ENCODE measurements at places on chromosomes 13 and 19.

DNA sequence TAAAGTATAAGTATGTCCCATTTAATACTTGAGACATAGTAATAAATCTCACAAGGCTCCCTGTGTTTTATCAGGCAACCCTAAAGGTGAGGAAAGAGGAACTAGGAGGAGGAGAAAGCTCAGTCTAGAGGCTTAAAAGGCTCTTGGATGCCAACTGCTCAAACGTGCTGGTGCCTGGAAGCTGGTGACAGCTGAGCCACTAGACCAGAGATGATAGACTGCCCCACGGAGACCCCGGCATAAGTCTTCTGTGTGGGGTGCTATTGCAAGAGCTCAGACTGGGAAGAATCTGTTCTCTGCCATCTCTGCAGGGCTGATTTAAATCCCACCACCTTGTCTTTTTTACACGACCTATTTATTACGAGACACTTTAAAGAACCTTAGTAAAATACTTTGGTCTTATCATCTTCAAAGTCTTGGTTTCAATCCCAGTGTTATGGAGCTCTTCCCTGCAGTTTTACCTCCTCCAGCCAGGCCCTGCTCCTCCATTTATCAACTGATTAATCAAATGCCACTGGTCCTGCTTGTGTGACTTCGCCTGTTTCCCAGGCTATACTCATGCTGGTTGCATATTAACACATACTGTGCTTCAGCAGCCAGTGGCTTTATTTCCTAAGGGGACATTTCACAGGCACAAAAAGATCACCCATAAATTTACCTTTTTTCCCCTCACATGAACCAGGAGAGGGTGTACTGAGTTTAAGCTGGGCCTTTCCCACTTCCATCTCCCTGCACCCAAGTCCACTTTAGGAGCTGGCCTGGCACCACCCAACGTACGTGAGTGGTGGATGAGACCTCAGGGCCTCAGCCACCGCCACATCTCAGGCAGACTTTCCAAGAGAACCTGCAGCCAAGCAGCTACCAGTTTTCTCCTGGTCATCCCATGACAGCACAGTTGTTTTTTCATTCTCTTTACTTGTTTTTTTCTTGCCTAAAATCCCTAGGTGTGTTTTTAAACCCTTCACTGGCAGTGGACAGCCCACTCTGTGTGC lies 7.8 kb upstream of the ATP12A start:
- DNase-seq: no peak

GRCh38 chr19:1874554-1875185 lies 10.6 kb downstream of the ABHD17A start:
- DNase-seq: no peak

GRCh38 chr19:49475995-49476880 lies 2.2 kb downstream of the FLT3LG start:
- DNase-seq: peak; percentile 56

GRCh38 chr13:33782631-33783030 lies 35.3 kb upstream of the RFC3 start:
- no peak for DNase-seq

GRCh38 chr19:33905937-33906577 lies 109.4 kb downstream of the KCTD15 start:
- no peak for DNase-seq

DNA sequence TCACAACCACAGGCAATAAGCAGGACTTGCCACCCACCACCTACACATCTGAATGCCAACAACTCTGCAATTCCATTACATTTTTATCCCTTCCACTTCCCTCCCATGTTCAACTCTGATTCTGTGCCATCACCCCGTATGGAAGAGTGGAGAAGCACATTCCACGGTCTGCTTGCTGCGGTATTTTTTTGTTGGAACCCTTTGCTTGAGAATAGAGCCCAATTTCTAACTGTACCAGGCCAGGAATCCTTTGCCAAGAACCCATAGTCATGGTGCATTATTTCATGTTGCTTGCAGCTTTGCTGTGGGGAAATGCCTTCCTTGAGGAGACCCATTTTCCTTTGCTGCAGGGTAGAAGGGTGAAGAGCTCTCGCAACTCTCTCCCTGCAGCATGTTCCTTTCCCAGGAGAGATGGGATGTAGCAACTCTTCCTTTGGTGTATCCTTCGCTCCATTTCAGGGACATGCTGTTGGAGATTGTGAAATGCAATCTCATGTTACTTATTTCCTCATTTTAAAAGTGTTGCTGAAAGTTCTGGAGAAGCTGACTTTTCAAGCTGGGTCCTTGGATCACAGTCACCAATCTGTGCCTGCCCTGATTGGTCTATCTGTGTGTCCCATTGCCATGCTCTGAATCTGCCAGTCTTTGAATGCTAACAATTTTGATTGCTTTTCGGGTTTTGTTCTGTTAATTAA lies 69.8 kb upstream of the STARD13 start:
- DNase-seq: no peak

- DNase-seq: no peak
Observed at GRCh38 chr19:41872384-41872774, 4.7 kb upstream of the CD79A start.

DNA sequence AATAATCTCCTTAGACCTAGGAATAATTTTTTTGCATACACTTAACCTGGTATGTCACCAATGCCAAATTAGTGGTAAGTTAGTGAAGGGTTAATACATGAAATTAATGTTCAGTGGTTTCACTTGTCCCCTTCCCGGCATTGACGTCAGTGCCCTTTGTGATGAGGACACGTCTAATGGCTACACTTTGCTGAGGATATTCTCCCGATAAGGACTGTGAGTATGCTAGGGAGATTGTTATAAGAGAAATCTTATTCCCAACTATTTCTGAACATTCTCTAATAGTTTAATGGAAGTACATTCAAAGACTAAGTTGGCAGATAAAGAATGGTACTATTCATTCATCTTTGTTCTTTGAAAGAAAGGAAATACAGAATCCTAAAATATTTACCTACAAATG lies 102.4 kb downstream of the TNFRSF19 start:
- DNase-seq: no peak

DNA sequence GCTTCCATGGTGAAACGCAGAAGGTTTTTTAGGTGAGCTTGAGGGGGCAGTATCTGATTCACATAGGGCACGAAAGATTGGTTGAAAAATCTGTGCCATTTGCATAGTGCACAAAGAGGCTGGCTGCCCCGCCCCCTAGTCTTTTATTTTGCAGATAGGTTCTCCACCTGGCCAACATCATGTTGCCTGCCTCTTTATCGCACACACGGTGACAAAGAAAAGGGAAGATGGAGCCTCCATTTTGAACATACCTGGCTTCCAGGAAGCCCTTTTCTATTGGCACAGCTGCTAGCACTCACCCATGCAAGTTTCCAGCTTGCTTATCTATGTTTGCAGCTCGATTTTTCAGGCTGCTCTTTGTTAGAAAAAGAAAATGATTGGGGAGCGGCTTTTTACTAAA lies 316.2 kb upstream of the KLHL1 start:
- DNase-seq: no peak

DNA sequence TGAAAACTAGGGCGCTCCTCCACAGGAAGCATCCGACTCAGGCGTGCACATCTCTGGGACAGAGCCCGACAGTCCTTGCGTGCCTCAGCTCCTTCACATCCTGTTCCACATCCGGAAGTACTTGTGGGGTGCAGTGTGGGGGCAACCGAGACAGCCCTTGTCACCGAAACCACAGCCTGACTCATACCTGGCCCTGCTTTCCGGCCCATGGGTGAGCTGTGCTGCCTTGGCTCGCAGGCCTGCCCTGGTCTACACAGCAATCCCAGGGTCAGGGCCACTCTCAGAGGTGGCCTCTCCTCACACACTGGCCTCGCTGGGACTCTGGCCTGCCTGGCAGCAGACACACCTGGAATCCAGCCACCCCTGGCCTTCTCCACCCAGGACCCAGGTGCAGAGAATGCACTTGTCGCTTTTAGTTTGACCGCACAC lies 100.4 kb downstream of the STK24 start:
- DNase-seq: peak; percentile 62

DNA sequence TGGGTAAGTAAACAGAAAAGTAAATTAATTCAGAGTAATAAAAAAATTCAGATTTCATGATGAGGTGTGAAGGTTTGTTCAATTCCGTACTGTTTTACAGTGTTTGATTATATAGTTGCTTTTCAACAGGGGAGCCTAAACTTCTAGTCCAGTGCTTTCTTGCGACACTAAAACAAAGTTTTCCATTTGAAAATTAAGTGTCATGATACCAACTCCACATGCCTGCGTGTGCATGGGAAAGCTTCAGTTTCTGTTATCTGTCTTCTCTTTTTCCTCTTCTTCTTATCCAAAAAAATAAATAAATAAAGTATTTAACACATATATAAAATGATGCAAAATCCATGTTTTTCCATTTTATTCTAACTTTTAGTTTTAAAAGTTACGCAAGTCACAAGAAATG lies 165.3 kb downstream of the DACH1 start:
- no peak for DNase-seq

GRCh38 chr19:18896421-18896841 lies 473 bp upstream of the CERS1 start:
- no peak for DNase-seq

DNA sequence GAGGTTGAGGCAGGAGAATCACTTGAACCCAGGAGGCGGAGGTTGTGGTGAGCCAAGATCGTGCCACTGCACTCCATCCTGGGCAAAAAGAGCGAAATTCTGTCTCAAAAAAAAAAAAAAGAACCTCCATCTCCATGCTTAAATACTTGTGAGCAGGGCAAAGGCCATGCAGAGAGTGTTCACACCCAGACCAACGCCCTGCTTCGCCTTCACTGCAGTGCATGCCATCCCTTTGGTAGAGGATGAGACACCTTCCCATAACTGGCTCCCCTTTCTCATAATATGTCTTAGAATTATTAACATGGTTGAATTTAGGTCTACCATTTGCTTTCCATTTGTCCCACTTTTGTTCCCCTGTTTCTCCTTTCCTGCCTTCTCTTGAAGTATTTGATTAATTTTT lies 15.4 kb downstream of the BBC3 start:
- DNase-seq: no peak

GRCh38 chr13:98333486-98333885 lies 156.4 kb upstream of the RNF113B start:
- no peak for DNase-seq

GRCh38 chr13:79593641-79594275 lies 112.8 kb downstream of the NDFIP2 start:
- DNase-seq: no peak

DNA sequence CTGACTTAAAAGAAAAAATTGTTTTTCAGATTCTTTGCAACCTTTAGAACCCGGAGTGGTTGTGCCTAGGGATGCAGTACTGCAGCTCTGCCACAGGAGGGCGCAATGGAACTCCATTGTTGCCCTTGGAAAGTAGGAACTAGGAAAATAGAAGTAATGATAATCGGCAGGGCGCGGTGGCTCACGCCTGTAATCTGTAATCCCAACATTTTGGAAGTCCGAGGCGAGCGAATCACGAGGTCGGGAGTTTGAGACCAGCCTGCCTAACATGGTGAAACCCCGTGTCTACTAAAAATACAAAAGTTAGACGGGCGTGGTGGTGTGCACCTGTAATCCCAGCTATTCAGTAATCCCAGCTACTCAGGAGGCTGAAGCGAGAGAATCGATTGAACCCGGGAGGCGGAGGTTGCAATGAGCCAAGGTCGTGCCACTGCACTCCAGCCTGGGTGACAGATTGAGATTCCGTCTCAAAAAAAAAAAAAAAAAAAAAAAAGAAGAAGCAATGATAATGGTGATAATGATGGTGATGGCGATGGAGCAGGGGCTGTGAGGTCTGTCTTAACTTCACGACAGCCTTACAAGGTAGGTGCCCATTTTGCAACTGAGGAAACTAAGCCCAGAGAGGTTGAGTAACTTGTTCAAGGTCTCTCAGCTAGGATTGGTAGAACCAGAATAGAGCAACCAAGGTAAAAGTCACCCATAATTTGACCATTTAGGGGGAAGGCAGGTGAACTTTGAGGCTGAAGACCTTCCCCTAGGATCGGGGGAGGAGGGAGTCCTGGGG lies 5.5 kb upstream of the ADAMTS10 start:
- no peak for DNase-seq

DNA sequence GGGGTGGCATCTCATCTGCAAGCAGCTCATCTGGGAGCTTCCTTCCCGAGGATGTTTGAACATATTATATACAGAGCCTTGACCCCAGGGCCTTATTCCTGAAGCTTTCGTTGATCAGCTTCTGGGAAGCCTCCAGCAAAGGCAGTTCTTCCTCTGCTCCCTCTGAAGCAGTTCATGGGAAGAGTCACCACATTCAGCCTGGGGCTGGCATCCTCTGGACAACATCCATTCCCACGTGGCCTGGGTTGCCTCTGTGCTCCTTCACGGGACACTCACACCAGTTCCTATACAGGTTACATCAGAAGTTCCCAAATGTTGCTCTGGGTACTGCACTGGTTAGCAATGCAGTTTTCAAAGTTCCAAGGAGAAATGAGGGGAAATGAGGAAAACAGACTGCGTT lies 29.6 kb downstream of the COL4A2 start:
- DNase-seq: no peak

GRCh38 chr13:28819046-28819730 lies 951 bp upstream of the MTUS2 start:
- no peak for DNase-seq

DNA sequence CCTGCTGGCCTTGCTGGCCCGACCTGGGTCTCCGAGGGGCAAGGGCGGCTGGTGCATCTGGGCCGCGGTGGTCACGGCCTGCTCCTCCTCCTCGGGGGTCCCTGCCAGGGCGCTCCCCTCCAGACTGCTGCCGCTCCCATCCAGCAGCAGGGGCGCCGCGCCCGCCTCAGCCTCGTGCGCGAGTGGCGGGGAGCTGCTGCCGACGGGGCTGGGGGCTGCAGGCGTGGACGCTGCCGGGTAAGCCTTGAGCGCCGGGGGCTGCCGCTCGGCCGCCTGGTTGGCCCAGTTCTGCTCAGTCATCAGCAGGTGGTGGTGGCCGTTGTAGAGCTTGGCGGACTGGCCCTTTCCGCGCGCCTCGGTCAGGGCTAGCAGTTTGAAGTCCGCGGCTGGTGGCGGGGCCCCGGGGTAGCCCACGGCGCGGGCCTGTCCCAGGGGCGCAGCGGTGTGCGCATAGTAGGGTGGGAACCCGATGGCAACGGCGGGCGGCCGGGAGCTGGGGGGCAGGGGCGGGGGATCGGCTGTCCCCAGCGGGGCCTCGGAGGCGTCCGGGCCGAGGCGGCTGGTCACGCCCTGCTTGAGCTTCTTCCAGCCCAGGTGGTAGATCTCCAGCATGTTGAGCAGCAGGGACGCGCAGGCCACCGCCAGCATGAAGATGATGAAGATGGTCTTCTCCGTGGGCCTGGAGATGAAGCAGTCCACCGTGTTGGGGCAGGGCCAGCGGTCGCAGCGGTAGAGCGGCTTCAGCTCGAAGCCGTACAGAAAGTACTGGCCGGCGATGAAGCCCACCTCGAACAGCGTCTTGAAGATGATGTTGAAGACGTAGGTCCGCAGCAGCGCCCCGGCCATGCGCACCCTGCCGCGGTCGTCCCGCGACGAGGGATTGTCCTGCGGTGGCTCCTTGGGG lies 18.6 kb downstream of the GJA3 start:
- no peak for DNase-seq

DNA sequence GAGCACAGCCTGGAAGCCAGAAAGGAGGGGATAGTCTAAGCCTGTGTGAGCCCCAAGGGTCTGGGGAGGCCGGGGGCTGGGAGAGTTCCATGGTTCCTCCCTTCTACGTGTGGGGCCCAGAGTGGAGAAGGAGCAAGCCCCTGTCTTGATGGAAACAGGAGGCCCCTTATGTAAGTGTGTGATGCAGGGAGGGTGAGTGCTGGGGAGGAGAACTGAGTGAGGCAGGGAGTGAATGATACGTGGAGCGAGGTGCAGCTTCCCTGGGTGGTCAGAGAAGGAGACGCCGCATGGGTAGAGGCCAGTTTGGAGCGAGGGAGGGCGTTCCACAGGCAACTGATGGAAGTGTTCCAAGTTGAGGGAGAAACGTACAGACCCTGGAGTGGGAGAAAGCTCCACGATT lies 16.0 kb downstream of the MAG start:
- DNase-seq: no peak
